Left lung (tissue), 14 donors: ENCODE measurements at places on chromosomes 7 and 10. TPM values are rescaled to one million over a fixed set of nuclear protein-coding genes. Genes with fewer than 3 reads are reported as not detected.

GRCh38 chr10:44511601-44512000 lies 126.7 kb upstream of the CXCL12 start:
- DNase-seq: no peak

DNA sequence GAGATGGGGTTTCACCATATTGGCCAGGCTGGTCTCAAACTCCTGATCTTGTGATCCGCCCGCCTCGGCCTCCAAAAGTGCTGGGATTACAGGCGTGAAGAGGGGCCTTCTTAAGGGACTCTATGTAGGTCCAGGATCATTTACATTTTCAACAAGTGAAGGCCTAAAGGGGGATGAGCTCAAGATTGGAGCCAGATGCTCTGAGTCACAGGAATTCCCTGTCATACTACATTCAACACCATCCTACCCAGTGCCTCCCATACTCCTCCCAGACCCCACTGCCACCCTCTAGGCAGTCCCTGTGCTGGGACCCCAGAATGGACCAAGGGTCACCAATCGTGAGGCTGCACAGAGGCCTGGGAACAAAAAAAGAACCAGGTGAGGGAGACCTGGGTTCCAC lies 29.9 kb downstream of the CYTH3 start:
- no peak for DNase-seq

GRCh38 chr7:24035366-24036032 lies 248.5 kb upstream of the NPY start:
- DNase-seq: no peak

DNA sequence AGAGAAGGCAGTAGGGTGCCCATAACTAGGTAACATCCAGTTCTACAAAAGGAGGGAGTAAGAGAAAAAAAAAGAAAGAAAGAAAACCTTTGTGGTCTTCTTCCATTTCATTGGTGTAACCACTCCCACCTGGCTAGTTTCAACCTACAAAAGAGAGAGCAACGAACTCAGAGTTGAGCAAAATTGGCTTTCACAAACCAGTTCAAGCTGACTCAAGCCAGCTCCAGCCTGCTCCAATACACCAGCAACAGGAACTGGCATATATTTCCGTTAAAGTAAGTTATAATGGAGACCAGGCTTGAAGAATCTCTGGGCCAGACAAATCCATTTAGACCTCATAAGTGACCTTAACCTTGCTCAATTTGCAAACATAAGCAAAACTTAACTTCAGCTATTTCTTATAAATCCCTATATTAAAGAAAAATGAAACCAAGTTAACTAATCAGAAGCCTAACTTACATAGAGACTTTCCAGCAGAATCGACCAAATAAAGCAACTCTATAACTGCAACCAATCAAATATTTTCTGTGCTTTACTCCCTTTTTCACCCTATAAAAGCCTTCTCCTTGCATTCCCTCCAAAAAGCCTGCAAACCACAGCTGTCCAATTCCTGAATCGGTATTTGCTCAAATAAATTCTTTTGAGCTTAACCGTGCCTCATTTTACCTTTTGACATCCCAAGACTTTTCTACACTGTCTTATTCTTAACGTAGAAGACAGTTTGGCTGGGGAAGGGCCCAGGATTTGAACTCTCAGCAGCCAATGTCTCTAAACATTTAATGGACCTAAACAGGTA lies 10.1 kb downstream of the ANKRD22 start:
- DNase-seq: no peak

GRCh38 chr7:148437043-148437442 lies 153.5 kb upstream of the C7orf33 start:
- DNase-seq: no peak

GRCh38 chr7:13875496-13876074 lies 113.9 kb downstream of the ETV1 start:
- DNase-seq: no peak

GRCh38 chr7:50633414-50633710 lies 68.2 kb upstream of the DDC start:
- no peak for DNase-seq

- no peak for DNase-seq
Observed at GRCh38 chr7:27802999-27803398, 63.0 kb downstream of the TAX1BP1 start.

GRCh38 chr10:5538446-5538845 lies 13.7 kb downstream of the CALML3 start:
- no peak for DNase-seq

- no peak for DNase-seq
Observed at GRCh38 chr10:7933262-7933661, 115.0 kb downstream of the TAF3 start.

The TAS2R60 gene
- not detected for total RNA-seq

The SVOPL gene
- not detected for total RNA-seq
